D341Med (cell line): ENCODE measurements at places on chromosomes 12 and 14.

DNA sequence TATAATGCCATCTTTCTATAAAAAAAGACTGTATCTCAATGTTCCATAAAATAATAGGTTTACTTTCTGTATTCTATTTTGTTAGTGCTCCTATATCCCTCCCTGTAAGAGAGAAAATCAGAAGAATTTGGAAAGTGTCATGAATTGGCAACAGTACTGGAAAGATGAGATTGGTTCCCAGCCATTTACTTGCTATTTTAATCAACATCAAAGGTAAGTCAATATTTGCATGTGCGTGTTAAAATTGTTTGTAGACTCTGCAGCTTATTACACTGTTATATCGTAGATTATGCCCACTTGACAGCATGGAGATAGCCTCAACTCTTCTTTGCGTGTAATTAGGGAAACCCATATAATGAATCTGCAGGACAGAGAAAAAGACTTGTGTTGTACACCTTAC is 34.0 kb downstream of the KCNMB4 start:
- DNase-seq: no peak

DNA sequence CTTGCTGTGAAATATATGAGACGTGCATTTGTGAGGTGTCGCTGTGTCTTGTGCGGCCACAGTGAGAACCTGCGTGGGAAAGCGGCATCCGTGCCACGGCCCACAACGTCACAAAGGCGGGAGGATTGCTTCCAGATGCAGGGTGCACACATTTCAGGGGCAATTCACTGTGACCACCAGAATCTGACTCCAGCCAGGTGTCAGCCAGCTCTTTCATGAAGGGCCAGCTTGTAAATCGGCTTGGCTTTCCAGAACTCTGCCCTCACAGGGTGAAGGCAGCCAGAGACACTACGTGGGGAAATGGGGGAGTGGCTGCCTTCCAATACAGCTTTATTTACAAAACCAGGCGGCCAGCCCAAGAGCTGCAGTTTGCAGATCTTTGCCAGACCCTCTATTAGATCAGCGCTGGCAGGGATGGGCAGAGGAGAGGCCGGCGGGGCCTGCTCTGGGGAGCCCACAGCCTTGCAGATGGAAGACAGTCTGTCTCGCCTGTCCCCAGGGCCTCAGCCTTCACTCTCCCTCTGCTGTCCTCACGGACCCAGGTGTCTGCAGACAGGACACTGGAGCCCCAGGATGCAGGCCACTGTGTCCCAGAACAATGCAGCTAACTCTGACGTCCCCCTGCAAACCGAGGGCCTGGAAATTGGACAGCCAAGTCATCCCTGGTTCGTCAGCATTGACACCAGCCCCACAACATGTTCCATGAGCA is 53.5 kb downstream of the ADGRD1 start:
- no peak for DNase-seq

DNA sequence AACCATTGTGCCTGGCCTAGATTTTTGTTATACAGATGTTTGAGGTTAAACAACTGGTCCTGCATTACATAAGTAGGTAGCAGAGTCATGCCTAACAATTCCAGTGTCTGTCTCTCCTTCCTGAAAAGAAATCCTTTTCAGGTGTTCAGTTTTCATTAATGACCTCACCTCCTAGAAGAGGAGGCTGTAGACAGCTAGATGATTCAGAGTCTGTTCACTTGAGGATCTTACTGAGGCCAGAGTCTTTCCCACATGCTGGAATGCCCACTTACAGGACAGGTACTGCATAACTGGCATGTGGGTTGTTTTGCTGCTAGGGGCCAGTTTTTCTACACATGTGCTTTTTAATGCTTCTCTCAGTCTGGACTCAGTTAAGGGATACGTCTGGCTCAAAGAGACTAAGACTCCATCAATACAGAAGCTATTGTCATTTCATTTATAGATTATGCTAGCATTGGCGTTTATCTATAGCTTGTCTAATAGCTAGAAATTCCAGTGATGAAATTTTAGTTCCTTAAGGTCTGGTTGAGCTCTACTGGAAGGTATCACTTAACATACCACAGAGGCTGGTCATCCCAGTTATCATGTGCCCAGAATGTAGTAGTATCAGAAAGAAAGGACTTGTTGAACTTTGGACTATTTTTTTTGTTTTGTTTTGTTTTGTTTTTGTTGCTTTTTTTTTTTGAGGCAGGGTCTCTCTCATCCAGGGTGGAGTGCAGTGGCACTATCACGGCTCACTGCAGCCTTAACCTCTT is 206.4 kb downstream of the ERC1 start:
- no peak for DNase-seq

GRCh38 chr12:71759941-71760340 is 5.3 kb downstream of the RAB21 start:
- DNase-seq: no peak

- DNase-seq: no peak
Observed at GRCh38 chr12:124928095-124928911, 13.9 kb upstream of the UBC start.

DNA sequence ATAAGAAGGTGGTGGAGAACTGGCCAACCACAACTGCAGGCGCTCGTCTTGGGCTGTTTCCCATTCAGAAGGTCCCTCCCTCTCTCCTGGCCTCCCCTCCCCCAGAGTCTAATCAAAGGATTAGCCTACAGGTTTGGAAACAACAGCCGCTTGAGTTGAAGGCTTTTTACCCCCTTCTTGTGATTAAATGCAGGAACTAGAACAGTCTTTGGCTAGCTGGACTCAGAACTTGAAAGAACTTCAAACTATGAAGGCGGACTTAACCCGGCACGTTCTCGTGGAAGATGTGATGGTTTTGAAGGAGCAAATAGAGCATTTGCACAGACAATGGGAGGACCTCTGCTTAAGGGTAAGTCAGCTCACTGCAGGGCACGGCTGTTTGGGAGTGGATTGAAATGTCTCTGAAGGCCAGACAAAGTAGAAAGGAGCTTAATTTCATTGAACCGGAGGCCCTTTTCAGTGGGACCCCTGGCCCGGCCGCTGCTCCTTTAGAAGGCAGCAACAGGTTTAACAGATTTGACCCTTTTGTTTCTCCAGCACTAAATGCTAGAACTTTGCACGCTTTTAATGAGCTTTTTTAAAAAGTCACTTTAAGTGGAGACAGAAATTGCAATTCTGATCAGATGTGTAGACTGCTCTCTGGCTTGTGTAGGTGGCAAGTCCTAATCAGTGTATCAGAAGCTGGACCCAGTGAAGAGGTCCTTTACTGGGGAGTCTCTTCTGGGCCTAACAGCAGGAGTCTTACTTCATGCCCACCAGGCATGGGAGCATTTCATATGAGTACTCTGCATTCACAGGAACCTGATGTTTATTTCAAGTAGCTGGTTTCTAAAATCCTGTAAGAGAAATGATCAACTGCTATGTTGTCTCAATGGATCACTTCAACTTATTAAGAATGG is 107.7 kb downstream of the ESR2 start:
- peak; percentile 53 for DNase-seq

DNA sequence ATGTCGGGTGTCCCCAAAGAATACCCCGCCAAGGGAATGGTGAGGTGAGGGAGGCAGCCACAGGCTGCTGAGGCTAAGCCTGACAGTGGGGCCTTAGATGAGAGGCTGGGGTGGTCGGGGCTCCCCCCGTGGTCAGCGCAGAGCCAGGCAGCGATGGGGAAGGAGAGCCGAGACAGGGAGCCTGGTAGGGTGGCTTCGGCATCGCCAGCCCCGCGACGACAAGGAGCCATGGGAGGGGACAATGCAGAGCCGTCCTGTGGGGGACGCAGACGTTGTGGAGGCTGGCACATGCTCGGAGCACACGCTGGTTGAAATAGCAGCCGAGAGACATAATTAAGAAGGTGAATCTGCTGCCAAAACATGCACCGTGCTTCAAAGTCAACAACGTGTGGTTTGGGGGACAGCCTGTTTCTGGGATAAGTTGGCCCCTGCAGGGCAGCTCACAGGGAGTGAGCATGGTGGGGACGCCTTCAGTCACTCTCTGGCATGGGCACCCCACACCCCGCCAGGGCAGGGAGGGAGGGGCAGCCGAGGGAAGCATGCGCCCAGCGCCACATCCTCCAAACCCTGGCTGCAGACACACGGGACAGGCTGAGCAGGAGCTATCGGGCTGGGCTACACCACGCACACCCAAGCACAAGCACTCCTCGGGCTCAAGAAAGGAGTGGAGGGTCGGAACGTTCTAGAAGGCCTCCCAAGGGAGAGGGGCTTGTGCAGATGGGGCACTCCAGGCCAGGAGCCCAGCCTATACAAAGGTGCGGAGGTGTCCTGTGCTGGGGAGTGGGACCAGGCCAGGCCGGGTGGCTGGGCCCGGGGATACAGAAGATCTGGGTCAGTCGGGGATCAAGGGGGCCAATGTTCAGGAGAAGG is 66.6 kb upstream of the C14orf180 start:
- DNase-seq: no peak

DNA sequence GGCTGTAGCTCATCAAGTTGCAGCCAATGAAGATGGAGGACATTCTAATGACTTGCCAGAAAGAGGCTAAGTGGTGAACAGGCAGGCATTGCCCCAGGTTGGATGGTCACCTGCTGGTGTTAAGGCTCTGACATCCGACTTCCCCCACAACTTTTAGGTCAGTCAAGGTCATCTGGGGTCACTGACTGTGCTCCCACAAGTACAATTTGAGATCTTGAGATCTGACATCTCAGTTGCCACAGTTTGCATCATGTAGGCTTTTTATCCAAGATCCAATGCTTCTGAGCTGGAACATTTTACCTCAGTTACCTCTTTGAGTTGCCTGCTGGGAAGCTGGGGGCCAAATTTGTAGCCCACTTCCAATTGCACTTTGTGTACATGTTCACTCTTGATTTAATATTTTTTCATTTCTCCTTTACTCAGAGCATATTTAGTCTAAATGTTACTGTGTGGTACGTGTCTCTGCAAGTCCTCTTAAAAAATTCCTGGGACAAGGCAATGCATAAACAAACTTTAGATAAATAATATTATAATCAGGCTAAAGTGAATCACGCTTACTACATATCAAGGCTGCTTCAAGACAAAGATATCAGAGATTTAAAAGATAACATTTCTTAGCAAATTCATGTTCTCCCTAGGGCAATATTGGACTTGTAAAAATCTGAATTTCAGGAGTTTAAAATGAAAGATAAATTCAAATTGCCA is 61.4 kb downstream of the SEL1L start:
- no peak for DNase-seq

DNA sequence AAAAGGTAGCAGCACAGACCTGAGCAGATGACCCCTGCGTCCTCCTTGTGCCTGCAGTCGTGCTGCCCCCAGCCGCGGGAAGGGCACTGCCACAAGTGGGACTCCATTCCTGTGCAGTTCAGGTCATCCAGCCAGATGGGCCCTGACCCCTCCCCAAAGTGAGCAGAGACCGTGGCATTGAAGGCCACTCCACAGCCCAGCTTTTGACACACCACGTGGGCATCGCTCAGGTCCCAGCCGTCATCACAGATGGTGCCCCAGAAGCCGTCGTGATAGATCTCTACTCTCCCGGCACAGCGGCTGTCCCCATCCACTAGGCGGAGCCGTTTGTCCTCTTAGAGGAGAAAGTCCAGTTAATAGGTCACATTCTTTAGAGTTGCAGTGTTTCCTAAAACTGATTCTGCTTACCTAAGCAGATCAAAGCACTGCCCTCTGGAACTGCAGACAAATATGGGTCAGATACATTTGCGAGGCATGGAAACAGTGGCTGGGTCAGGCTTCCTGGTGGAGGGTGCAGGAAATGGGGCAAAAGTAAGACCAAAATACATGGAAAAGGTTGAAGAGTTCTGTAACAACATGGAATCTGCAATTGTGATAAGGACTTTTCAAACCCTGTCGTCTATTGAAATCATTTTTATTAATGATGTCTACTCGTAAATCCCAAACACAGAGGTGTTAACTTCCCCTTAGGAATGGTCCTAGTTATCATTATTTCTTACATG is 69.4 kb downstream of the CD163L1 start:
- peak; percentile 74 for DNase-seq

- no peak for DNase-seq
Observed at GRCh38 chr14:20472536-20473169, 3.4 kb downstream of the PNP start.

DNA sequence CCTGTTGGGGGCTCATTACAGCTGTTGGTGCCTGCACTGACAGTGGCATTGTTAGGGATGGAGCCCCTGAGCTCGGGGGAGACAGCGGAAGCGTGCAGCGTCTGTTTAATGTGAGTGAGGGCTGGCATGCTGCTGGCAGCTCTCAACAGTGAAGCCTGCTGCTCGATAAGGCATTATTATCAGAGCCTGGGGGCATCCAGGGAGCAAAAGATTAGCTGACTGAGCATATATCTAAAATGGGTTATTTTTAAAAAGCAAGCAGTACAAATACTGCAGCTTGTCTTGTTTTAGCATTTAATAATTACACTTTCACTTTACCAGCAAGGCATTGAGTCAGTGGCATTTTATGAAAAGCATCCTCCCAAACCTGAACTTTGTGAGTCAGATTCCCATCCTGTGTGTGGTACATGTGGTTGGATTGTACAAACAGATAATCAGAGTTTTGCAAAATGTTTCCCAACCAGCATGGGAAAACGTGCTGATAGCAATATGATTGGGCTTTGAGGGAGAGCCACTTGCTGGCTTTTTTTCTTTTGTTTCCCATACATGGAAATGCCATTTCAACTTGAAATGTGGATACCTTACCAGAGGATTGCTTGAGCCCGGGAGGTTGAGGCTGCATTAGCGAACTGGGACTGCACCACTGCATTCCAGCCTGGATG is 150.8 kb downstream of the PRKCH start:
- no peak for DNase-seq

DNA sequence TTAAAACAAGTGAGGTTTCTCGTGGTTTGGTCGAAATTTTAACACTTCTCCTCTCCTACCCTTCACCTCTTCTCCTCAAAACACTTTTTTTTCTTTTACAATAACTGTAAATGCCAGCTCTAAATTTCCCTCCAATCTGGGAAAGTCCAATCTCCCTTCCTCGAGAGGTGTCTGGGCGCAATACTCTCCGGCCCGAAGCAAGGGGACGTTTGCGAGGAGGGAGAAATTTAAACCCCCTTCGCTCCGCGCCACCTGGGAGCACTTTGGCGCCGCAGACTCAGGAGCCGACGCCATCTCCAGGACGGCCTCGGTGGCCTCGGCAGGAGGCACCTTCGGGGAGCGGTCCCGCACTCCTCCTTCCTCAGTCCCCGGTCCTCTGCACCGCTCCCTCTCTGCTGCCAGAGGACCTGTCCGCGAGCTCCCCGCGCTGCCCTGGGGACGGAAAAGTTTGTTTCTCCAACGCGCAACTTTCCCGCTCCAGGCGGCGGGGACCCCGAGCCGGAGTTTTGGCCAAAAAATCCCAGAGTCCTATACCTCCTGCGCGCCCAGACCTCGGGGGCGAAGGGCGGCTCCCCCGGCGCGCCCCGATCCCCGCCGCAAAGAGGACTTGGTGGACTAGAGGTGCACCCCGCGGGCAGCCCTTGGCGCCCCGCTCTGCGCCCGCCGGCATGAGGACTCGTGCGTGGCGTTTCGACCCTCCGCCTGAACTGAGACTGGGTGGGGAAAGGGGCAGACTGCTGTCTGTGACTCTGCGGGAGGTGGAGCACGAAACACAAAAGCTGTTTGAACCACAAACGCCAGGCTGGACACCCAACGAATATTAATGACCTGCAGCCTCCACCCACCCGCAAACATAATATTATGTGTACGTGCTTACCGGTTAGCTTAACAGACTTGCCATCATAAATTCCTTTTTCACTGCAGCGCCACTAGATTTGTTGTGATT is 95.2 kb upstream of the HMGA2 start:
- peak; percentile 47 for DNase-seq
